ENCODE measurements at places on chromosomes 3 and 15. TPM values are rescaled to one million over a fixed set of nuclear protein-coding genes. Genes with fewer than 3 reads are reported as not detected.
A peak's percentile ranks its signal among the peaks of the same experiment; 100 is the strongest.

DNA sequence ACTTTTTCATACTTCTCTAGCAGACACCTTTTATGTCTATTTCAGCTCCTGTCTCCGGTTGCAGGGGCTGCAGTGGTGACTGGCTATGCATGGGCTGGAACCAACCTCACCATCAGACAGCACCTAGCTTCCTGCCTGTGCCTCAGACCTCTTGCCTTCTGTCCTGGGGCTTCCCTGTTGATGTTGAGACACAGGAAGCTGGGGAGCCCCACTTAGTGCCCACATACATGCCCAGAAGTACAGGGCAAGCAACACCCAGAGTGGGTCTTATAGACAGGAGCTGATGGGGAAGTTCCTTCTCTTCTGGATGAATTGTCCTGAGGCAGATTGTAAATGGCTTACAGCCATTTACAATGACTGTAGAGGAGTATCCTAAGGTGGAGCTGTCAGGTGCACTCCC, 65.3 kb upstream of the SIAH2 start:
- DNase-seq = no peak

DNA sequence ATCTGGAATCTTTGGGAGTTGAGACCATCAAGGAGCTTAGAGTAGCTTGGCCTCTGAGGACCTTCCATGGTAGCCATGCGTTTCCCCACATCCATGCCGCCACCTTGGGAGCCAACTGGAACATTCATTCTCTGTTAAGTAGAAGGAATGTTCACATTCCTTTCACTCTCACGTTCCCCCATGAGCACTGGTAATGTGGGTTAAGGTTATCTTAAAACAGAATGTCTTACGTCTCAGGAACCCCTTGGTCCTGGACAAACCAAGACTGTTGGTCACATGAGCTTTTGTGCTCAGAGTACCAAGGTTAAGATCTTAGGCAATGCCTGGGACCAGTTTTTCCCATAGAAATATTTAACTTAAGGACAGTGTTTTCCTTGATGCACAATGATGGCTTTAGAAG, 211.7 kb upstream of the UBE2E1 start:
- no peak for DNase-seq

- no peak for DNase-seq
Measured at GRCh38 chr15:74642734-74643664, 27.4 kb downstream of the CLK3 start.

LRRIQ4 gene
- total RNA-seq = 0.26 TPM

- DNase-seq = no peak
Measured at GRCh38 chr3:143330296-143330868, 210.8 kb downstream of the CHST2 start.

DNA sequence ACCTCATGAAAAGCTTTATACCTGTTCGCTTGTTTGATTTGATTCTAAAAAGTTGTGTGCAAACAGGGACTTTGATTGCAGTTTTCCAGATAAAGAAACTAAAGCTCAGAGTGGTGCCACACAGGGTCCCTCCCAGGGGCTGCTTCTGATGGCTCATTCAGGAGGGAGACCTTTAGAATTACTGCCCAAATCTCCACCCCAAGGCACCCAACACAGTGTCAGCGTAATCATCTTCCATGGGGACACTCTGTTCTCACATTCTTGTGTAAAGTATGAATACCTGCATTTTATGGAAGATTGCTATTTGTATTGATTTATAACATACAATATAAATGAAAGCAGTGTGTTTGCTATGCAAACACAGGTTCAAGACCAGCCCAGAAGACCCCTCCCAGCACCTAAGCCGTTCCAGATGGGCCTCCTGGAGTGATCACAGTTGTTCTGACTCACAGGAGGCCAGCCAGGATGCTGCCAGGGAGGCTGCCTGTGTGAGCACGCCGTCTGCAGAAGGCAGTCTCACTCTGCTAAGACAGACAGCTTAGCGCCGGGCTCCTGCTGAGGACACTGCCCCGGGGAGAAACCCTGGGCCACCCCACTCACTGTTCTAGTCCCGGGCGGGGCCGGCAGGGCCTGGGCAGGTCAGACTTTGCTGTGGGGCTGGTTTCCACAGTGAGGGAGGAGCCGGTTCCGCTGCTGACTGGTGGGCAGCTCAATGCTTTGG, 185.6 kb downstream of the FAM43A start:
- DNase-seq = peak; percentile 46

GRCh38 chr15:93141371-93141794, 52.4 kb upstream of the RGMA start:
- no peak for DNase-seq

MEX3B gene
- total RNA-seq = 10.4 TPM

DNA sequence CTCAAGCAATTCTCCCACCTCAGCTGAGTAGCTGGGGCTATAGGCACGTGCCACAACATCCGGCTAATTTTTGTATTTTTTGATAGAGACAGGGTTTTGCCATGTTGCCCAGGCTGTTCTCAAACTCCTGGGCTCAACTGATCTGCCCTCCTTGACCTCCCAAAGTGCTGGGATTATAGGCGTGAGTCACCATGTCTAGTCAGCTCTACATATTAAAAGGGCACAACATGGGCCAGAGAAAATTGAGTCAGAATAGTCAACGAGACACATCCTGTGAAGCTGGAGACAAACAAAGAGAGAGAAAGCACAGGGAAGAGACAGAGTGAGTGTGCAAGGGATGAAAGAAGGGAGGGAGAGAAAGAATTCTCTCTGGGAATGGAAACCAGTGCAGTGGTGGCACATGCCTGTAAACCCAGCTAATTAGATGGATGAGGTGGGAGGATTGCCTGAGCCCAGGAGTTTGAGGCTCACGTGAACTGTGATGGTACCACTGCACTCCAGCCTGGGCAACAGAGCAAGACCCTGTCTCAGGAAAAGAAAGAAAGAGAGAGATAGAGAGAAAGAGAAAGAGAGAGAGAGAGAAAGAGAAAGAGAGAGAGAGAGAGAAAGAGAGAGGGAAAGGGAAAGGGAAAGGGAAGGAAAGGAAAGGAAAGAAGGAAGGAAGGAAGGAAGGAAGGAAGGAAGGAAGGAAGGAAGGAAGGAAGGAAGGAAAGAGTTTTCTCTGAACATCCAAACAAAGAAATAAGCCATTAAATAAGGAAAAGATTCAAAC, 107.2 kb upstream of the SLC25A36 start:
- no peak for DNase-seq

WWTR1 gene
- 24.8 TPM for total RNA-seq

PGBD4 gene
- 1.2 TPM for total RNA-seq

GOLGA8M gene
- not detected for total RNA-seq

DNA sequence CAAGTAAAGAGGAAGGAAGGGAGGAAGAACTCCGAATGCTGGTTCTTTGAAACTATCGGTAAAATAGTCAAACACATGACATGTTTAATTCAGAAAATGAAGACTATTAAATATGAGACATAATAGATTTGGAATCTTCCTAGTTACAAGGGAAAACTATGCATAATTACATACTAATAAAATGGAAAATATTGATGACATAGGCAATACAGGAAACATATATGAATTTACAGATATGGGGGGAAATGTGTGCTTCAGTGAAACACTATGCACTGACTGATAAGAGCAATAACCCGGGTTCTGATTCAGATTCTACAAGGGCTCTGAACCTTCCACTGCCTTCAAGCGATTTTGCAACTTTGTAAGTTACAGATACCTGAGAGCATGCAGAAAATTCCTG, 185.9 kb downstream of the PDE8A start:
- no peak for DNase-seq

GRCh38 chr3:35638251-35638979, 910 bp upstream of the ARPP21 start:
- no peak for DNase-seq

DNA sequence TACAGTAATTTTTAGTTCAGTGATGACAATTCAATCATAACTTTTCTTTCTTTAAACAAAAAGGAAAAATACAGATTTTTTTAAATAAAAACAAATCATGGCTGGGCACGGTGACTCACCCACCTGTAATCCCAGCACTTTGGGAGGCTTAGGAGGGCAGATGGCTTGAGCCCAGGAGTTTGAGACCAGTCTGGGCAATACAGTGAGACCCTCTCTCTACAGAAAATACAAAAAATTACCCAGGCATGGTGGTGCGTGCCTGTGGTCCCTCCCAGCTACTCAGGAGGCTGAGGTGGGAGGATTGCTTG, 25.6 kb upstream of the ATG7 start:
- DNase-seq = no peak

- DNase-seq = no peak
Measured at GRCh38 chr3:22986958-22987357, 216.2 kb upstream of the UBE2E2 start.

DNA sequence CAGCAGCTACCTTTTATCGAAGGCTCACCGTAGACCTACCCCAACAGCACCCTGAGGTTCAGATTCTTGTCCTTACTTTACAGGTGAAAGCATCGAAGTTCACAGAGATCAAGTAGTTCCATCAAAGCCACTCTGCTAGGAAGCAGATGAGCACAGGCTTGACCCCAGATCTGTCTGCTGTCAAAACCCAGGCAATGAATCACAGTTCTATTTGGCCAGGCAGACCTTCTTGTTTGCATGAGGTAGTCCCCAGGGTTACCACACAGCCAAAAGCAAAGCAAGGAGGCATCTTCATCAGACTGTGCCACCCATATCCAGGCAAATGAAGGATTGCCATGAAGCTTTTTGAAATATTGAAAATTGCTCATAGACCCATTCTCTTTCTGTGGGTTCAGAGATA, 33.0 kb downstream of the HES1 start:
- no peak for DNase-seq

GRCh38 chr3:50297896-50298725, 1.1 kb downstream of the HYAL3 start:
- DNase-seq = no peak

DNA sequence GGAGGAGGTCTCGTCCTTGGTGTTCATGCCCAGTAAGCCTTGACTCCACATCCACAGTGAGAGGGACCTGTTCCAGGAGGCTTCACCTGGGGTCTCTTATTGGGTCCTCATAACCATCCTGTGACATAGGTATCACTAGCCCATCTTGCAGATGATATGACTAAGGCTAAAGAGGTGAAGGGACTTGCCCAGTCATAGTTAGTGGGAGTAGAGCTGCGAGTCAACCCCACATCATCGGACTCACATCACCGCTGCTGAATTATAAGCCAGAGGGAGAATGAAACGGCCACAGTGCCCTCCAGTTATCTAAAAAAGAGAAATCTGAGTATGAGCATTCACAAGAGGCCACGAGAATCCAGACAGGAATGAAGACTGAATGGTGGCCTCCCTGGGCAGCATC, 66.0 kb downstream of the MESD start:
- DNase-seq = no peak

P3H2 gene
- total RNA-seq = 41.5 TPM

GRCh38 chr15:40918146-40918798, 10.9 kb upstream of the DLL4 start:
- DNase-seq = no peak

GATM gene
- total RNA-seq = 9.0 TPM

- DNase-seq = no peak
Measured at GRCh38 chr3:42080453-42080872, 10.7 kb upstream of the TRAK1 start.

CHCHD6 gene
- total RNA-seq = 34.2 TPM

GRCh38 chr15:36858423-36858822, 241.9 kb downstream of the MEIS2 start:
- no peak for DNase-seq

MEF2A gene
- 25.2 TPM for total RNA-seq

POLQ gene
- 15.4 TPM for total RNA-seq

DNA sequence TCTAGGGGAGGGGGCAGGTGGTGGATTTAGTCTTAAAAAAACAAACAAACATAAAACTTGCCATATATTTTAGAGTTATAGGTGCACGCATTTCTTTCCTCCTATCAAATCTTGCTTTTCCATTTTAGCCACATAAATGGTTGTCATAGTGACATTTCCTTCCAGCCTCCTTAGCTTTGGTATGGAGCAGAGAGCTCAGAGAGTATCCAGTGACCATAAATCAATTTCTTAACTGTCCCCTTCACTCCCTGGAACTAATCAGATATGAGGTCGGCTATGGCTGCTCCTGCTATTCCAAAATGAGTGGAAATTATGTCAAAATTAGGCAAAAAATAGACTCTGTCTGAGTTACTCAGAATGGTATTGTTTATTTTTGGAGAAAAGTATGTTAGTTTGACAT, 164.5 kb downstream of the EBLN2 start:
- no peak for DNase-seq

- no peak for DNase-seq
Measured at GRCh38 chr3:113981803-113982202, 34.0 kb downstream of the ZDHHC23 start.

- no peak for DNase-seq
Measured at GRCh38 chr3:21779909-21780308, 28.9 kb upstream of the ZNF385D start.

IQGAP1 gene
- 67.0 TPM for total RNA-seq

MUC13 gene
- not detected for total RNA-seq

WDR49 gene
- total RNA-seq = 0.90 TPM

KLHL40 gene
- not detected for total RNA-seq

DNA sequence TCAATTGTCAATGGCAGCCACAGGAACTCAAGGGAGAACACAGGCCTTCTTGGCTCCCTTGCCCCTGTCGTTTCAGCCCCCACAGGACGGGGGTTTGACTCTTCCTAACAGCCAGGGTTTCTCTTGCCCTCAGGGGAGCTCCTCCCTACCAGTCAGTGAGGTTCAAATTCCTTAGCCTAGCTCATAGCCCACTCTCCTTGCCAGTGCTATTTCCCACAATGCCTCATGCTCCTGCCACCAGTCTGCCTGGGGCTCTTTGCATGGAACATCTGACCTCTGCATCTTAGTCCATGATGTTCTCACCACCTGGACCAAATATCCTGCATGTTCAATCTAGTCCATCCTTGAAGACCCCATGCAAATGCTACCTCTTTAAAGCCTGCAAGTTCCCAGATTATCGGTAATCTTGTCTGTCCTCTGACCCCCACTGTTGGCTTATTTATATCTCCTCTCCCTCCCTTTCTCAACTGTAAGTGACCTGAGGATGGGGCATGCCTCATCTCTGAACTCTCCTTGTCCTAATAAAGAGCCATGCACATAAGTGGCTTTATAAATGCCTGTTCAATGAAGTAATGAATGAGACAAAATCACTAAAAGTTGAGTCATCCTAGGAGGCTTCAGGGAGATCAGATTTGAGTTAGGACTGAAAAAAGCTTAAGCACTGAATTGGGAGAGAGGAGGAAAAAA, 78.0 kb downstream of the MYO1E start:
- no peak for DNase-seq

- no peak for DNase-seq
Measured at GRCh38 chr3:150367757-150368156, 40.3 kb upstream of the TSC22D2 start.

GRCh38 chr3:127748754-127749327, 73.5 kb downstream of the MGLL start:
- DNase-seq = no peak

FGF12 gene
- 5.1 TPM for total RNA-seq

GRCh38 chr3:172167892-172168648, 128.7 kb downstream of the FNDC3B start:
- DNase-seq = no peak

Measured in H9 (cell line).